ENCODE measurements at places on chromosomes 3 and 15. TPM values are rescaled to one million over a fixed set of nuclear protein-coding genes. Genes with fewer than 3 reads are reported as not detected.

- DNase-seq, result no peak
These were observed 84.9 kb downstream of the FNDC3B start for GRCh38 chr3:172124271-172124670.

DNA sequence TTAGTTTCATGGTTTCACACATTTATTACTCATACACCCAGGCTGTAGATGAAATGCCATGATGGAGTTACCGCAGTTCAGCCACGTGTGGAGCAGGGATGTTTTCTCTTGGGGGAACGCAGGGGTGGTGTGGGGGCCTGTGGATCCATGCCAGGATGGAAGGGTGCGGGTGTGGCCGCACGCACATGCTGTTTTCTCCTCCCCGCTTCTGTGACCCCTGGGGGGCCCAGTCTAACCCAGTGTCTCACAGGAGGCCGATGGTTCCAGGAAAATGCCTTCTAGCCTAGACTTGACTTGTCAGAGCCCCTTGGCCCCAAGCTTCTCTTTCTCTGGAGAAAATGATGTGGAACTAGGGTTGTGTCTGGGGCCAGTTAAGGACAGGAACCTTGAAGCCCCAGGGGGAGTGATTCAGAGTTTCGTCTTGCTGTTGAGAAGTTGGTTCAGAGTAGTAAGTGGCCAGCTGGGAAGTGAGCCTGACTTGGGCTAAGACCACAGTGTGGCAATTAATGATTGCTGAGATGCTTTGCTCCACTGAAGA is 240.4 kb upstream of the BHLHE40 start:
- no peak for DNase-seq

DNA sequence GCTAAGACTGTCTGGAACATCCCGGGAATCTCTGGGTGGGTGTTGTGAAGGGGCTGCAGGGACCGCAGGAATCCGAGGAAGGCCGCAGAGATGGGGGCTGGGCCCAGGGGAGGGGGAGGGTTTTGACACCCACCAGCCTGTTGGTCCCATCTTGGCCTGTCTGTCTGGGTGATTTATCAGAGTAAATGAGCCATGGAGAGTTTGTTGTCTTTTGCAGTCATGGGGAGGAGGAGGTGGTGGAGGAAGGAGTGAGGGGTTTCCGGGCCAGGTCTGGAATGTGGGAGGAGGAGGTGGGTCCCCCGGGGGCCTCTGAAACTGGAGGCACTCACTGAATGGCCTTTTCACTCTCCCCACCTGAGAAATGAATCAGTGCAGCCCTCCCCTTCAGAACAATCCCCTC is 11.5 kb downstream of the SEMA3F start:
- no peak for DNase-seq

Gene BNC1
- 2.8 TPM for total RNA-seq

Gene XCR1
- not detected for total RNA-seq

Gene SCAANT1
- total RNA-seq, result not detected

Gene SLC24A5
- total RNA-seq, result not detected

Gene CPNE9
- total RNA-seq, result not detected

Measured in tongue (tissue), 3 donors.